ENCODE measurements at places on chromosomes 2 and 18.

DNA sequence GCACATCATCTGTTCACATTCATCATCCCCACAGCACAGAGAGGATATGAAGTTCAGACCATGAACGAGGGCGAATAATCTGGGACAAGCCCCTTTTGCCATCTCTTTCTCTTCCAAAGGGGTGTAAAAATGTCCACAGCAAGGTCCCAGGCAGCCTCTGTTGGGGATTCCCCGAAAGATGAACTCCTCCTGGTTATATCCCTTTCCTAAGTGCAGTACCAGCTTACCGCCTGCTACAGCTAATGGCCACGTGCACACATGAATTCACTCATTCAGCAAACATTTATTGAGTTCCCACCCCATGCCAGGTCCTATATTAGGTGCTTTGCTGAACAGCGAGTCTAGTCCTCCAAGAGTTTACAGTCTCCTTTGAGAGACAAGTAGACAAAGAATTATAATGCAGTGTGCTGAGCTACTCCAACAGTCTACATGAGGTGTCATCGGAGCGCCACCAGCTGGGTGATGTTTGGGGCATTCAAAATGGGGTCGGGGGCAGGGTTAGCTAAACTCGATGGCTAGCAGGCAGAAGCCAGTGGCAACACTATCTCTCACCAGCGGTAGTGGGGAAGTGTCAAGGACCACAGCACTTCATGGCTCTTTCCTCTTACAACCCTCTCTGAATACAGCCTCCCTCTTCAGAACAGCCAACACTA is 228.9 kb downstream of the TMEM163 start:
- no peak overlapping the region for H3K27ac ChIP-seq
- H3K36me3 ChIP-seq, result no peaks in the 10 kb centered on the region
- H3K4me3 ChIP-seq, result no peak overlapping the region
- H3K4me1 ChIP-seq, result no peaks in the 10 kb centered on the region
- no peak for DNase-seq
- H3K27me3 ChIP-seq, result peaks cover 26% of the 10 kb centered on the region

GRCh38 chr2:29657674-29658073 is 263.7 kb downstream of the ALK start:
- DNase-seq, result no peak
- no peak overlapping the region for H3K4me3 ChIP-seq
- H3K36me3 ChIP-seq, result peaks cover 2% of the 10 kb centered on the region

DNA sequence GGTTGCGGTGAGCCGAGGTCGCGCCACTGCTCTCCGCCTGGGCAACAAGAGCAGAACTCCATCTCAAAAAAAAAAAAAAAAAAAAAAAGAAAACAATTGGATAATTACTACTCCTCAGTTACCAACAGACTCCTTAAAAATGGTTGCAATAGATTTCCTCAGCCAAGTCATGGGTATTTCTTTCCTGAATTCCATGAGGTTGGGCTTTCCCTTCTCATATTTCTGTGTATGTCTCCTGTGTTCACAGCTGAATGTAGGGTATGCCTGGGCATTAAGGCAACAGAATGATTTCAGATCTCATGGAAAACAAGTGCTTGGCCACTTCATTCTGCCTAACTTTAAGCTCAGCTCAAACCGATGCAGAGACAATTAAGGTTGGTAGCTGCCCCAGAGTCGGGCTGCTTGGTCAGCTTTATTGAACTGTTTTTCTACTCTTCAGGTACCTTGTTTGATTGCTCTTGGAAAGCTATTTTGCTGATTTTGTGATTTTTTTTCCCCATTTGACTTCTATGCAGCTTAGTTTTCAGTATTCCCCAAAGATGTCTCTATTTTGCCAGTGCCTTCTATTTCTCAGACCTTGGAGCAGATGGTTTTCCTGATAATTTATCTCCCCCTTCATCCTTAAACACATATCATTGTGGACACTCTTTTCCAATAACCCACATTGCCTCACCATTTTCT is 24.8 kb downstream of the KIF5C start:
- DNase-seq, result no peak
- peaks cover 2% of the 10 kb centered on the region for H3K36me3 ChIP-seq
- H3K4me3 ChIP-seq, result no peak overlapping the region
- peaks cover 3% of the 10 kb centered on the region for H3K4me1 ChIP-seq

- H3K27ac ChIP-seq, result no peak within 1 kb of the TSS
- DNase-seq, result no peak
- peaks cover 72% of the 10 kb centered on the region for H3K27me3 ChIP-seq
- H3K36me3 ChIP-seq, result peaks cover 3% of the 10 kb centered on the region
- H3K4me3 ChIP-seq, result no peak within 1 kb of the TSS
These were observed at the start of gene DCDC2C for GRCh38 chr2:3703236-3703756. Gene DCDC2C, plus strand, starts transcription at chr2:3703575. Its CDS starts 177 bp downstream, at chr2:3703752.

DNA sequence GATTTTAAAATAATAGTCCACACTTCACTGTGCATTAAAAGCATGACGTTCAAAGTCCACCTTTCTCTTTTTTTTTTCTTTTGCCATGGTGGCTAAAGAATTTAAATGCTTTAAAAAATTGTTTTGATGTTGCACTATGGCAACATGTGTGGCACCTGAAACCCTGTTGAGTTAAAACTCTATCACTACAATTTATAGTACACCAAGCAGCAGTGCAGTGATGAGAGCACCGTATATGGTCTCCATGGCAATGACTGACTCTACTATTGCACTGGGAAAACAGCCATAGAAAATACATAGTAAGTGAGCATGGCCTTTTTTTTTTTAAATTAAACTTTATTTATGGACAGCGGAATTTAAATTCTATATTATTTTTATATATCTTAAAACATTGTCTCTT is 298.8 kb downstream of the FIGN start:
- no peaks in the 10 kb centered on the region for H3K36me3 ChIP-seq
- no peak overlapping the region for H3K27ac ChIP-seq
- H3K4me1 ChIP-seq, result no peaks in the 10 kb centered on the region
- no peaks in the 10 kb centered on the region for H3K27me3 ChIP-seq

- no peak overlapping the region for H3K4me3 ChIP-seq
- H3K36me3 ChIP-seq, result no peaks in the 10 kb centered on the region
- no peak for DNase-seq
These were observed 489.6 kb upstream of the PIK3C3 start for GRCh38 chr18:41465386-41465785.

DNA sequence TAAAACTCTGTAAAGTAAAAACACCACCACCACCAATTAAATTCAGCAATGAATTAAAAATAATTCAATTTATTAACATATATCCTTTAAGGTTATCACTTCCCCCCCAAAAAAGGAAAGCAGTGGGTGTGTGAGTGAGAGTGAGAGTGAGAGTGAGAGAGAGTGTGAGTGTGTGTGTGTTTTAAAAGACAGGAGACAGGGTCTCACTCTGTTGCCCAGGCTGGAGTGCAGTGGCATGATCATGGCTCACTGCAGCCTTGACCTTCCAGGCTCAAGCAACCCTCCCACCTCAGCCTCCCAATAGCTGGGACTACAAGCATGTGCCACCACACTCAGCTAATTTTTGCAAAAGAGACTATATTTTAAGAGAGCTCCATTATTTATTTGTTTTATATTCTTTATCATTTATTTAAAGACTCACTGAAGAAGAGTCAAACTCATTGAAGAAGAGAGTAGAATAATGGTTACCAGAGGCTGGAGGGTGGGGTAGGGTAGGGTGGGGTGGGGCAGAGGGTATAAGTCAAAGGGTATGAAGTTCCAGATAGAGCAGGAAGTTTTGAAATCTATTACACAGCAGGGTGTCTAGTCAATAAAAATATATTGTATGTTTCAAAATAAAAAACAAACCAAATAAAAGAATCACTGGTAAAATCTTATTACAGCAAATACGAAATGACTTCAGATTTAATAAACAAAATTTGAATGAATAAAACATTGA is 121.6 kb downstream of the C2orf74 start:
- no peak for DNase-seq
- peaks cover 3% of the 10 kb centered on the region for H3K4me1 ChIP-seq
- no peaks in the 10 kb centered on the region for H3K27me3 ChIP-seq
- H3K36me3 ChIP-seq, result peaks cover 63% of the 10 kb centered on the region
- H3K4me3 ChIP-seq, result no peak overlapping the region
- no peak overlapping the region for H3K27ac ChIP-seq

GRCh38 chr18:42231796-42232195 is 276.8 kb downstream of the PIK3C3 start:
- no peak overlapping the region for H3K4me3 ChIP-seq
- H3K4me1 ChIP-seq, result no peaks in the 10 kb centered on the region
- no peak overlapping the region for H3K27ac ChIP-seq
